ENCODE measurements at places on chromosomes 1 and 21.

- no peak for DNase-seq
Measured at GRCh38 chr1:177305040-177306018, 134.6 kb downstream of the BRINP2 start.

GRCh38 chr21:40531431-40532110 is 315.4 kb downstream of the DSCAM start:
- DNase-seq = no peak

GRCh38 chr1:62989497-62989896 is 205.6 kb downstream of the ATG4C start:
- no peak for DNase-seq

GRCh38 chr1:234400773-234401172 is 27.5 kb downstream of the COA6 start:
- no peak for DNase-seq

GRCh38 chr21:21233051-21233450 is 234.8 kb downstream of the NCAM2 start:
- DNase-seq = no peak

DNA sequence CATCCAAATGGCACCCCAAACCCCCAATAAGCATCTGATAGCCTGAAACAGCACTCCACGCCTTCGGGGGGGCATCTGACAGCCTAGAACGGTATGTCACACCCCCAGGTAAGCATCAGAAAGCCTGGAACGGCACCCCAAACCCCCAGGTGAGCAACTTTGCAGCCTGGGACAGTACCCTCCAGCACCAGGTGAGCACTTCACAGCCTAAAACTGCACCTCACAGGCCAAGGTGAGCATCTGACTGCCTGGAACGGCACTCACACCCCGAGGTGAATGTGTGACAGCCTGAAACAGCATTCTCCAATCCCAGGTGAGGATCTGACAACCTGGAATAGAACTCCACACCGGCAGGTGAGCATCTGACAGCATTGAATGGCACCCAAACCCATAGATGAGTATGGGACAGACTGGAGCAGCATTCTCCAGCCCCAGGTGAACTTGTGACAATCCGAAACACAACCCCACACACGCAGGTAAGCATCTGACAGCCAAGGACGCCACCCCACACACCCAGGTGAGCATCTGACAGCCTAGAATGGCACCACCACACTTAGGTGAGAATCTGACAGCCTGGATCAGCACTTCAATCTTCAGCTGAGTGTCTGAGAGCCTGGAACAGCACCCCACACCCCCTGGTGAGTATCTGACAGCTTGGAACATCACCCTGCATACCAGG is 18.3 kb upstream of the MMEL1 start:
- DNase-seq = no peak

DNA sequence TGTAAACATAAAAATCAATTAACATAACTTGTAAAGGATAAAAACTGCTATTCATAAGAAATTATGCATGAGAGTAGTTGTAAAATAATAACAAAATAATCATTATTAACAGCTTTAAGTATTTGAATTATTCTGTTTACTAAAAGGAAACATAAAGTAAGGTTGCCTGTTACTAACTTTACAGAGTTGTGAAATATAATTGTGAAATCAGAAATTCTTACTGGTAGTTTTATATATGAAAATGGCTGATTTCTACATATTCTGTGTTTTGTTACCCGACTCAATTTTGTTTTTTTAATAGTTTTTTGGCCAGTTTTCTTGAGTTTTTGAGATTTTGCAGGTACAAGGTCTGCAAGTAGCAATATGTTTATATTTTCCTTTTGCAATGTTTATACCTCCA is 27.8 kb downstream of the FNBP1L start:
- DNase-seq = no peak

DNA sequence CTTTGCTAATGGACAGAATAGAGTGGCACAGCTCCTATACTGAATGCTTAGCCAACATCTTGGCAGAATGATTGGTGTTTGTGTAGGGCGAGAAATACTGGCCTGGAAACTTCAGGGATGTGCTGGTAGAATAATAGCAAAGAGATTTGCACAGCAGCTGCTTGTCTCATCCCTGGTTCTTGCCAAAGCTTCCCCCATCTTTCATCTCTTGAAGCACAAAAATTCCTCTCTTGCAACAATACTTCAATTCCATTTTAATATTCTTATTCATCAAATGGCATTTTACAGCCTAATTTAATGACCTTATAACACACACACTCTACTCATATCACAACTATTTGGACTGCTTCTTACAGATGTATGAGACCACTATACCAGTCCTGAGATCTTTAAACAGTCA is 37.7 kb downstream of the LHX8 start:
- DNase-seq = no peak

- DNase-seq = no peak
Measured at GRCh38 chr1:205933671-205934618, 9.3 kb downstream of the SLC26A9 start.

GRCh38 chr1:196387766-196388165 is 220.5 kb downstream of the KCNT2 start:
- no peak for DNase-seq

DNA sequence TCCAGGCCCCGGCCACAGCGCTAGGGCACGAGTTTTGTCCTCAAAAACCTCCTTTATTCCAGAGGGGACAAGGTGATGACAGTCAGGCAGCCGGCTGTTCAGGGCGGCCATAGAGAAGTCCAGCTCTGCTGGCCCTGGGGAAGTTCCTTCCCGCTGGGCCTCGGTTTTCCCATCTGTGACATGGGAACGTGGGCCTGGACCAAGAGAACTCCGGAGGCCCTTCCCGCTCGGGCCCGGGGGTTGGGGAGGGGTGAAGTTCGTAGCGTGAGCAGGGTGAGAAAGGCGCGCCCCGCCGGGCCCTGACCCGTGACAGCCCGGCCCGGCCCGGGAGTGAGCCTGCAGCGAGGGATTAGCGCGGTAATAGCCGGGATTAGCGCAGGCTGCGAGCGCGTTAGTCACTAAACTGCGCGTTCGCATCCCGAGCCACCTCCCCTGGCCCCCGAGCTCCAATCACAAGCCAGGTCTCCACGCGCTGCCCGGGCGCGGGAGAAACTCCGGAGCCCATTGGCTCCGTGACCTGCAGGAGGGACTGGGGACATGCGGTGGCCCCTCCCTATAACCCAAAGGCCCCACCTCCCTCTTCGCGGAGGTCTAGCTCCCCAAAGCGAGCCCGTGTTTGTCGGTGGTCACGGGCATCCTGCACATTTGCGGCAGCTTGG is 29.8 kb upstream of the PADI2 start:
- no peak for DNase-seq

GRCh38 chr1:21384620-21385019 is 55.3 kb upstream of the NBPF3 start:
- DNase-seq = no peak

- no peak for DNase-seq
Measured at GRCh38 chr1:237219751-237220642, 178.0 kb downstream of the RYR2 start.

DNA sequence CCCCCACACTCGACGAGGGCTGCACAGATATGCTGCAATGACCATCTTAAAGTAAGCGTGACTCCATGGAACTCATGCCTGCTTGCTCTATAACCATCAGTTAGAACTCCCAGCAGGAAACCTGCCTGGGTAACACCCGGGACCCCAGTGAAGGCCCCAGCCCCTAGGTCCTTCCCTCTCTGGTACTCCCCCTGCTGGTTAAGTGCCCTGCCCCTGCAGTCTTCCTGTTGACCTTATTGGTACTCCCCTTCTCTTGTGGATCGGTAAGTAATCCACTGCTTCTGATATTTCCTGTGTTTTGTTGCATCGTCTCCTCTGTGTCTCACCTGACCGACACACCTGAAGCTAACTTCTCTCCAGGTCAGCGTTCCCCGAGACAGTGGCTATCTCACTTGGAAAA is 104.8 kb upstream of the COG2 start:
- no peak for DNase-seq

- DNase-seq = no peak
Measured at GRCh38 chr1:22907528-22907927, 65.1 kb downstream of the LACTBL1 start.

DNA sequence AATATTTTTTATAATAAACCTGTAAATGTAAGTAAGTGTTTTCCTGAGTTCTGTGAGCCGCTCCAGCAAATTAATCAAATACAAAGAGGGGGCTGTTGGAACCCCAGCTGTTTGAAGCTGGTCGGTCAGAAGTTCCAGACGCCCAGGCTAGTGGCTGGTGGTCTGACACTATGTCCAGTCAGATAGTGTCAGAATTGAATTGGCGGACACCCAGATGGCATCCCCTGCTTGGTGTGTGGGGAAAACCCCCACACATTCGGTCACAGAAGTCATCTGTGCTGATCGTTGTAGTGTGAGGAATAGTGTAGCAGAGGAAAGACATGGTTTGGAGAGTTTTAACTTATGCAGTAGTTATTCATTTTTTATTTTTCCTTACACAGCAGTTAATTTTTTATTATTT is 32.4 kb downstream of the TBCE start:
- DNase-seq = no peak

DNA sequence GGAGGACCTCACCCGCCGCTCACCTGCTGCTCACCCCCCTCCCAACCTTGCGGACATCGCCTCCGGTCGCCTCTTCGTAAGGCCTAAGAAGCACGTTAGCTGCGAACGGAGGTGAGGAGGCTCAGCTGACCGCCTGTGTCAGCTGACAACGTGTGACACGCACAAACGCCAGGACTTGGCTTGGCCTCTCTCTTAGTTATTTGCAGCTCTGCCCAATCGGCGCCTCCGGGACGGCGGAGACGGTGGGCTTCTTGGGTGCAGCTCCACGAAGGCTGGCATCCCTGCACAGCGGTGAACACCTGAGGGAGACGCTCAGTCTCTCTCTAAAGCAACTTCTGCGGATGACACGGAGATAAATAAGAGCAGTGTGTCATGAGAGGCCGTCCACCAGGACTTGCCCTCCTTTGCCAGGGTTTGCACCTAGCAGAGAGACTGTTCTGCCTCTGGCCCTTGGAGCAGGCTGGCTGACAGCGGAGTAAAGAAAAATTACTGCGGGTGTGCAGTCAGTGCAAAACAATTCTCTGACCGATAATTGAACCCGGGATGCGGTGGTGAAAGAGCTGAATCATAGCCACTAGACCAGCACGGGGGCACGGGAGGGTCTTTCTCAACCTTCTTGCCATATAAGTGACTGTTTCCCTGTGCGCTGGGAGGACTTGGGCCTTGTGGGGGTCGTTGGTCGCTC is 318.9 kb downstream of the FAM72C start:
- DNase-seq = no peak

- peak; percentile 33 for DNase-seq
Measured at GRCh38 chr1:184890539-184890973, 83.8 kb downstream of the NIBAN1 start.

DNA sequence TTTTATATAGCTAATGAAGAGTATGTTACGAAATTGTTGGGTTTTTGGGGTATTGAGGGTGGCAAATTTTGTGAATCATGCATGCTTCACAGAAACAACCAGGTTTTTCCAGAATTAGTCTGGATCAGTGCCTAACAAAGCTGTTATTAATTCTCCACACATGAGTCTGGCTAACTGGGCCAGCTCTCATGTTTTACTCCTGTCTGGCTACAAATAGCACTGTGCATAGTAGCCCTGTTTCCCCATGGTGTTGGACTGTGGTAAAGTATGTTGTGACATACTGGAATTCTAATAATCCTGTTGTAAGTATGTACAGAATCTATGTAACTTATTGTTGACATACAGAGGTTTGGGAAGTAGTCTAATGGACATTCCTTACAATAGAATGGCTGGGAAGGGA is 35.8 kb downstream of the S100B start:
- no peak for DNase-seq

DNA sequence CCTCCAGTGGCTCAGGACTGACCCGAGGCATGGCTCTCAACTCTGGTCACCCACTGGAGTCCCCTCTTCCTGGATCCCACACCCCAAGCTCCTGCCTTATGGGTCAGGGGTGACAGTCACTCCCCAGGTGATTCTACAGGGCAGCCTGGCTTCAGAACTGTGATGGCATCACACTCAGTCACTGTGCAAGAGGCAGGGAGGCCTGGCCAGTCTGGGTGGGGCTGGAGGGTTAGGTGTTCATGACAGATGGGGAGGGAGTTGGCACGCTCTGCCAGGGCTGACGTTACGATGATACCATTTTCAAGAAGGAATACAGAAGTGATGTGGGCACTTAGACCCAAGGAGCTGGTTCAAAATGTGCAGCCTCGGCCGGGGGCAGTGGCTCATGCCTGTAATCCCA is 25.2 kb upstream of the ABCG1 start:
- no peak for DNase-seq

DNA sequence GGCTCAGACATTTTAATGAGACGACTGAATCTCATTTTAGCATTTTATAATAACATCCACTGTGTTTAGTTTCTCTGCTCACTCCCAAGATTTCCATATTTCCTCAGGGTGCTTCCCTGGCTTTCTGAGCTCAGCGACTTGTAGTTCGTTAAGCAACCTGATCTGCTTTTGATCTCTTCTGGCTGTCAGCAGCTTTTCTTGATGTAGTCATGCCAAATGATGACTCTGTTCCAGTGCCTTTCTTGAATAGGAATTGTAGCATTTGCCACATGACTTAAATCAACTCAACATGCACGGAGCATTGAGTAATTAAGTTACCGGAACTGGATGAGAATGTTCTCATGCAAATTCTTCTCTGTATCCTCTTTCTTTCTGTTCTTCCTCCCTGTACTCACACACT is 246.1 kb downstream of the FMN2 start:
- no peak for DNase-seq

DNA sequence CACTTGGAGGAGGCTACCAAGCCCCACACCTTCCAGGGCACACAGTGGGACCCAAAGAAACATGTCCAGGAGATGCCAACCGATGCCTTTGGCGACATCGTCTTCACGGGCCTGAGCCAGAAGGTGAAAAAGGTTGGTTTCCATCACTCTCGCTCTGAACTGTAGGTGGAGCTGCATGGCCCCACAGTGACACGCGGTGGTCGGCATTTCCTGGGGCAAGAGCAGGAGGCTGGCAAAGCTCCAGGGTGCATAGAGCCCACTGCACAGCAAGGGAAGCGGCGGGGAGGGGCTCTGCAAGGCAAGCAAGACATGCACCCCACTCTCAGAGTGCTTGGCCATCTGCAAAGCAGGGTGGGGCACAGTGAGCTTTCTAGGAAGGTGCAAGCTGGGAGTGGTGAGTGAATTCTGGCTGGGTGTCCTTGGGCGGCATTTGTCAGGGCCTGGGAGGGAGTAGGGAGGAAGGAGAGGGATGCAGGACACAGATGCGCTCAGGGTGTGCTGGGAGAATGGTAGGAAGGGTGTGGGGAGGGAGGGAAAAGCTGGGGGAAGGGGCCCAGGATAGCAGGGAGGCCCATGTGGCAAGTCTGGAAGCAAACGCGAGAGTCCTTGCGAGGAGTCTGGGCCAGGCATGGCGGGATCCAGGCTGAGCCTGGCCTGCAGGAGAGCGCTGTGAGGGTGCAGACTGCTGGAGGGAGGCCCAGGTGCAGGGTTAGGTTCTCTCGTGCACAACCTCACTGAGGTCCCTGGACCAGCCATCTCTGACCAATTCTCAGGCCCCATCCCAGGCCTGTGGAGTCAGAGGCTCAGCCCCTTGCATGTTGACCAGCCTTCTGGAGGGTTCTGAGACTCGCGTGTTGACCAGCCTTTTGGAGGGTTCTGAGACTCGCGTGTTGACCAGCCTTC is 11.0 kb downstream of the TRPM2 start:
- DNase-seq = no peak

GRCh38 chr1:16677552-16678431 is 11.0 kb upstream of the RNU1-3 start:
- DNase-seq = peak; percentile 42
